ENCODE measurements at places on chromosomes 12 and 14.

DNA sequence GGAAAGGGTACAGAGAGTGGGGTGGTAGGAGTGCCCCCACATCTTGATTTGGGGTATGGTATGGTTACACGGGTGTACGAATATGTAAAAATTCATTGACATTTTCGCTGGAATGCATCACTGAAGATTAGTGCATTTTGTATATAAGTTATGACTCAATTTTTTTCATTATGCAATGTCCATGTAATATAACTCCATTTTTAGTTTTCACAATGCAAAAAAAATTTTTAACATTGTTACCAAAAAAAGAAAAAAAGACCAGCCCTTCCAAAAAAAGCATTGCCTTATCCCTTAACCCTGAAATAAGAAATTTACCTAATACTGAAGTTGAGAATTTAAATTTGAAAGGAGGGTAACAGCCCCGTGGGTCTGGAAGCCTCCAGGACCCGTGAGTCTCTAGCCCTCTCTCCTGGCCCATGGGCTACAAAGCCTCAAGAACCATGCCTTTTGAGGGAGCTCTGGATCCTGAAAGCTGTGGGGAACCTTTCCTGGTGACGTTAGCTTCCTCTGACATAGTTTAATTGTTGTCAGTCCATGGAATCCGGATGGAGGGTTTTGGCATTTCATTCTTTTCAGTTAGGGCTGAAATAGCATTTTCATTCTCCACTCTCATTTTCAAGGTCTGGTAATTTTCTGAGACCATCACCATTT lies 55.6 kb upstream of the ACTN1 start:
- DNase-seq = no peak

- peak; percentile 45 for DNase-seq
Observed at GRCh38 chr14:77040741-77041653, 12.5 kb upstream of the IRF2BPL start.

DNA sequence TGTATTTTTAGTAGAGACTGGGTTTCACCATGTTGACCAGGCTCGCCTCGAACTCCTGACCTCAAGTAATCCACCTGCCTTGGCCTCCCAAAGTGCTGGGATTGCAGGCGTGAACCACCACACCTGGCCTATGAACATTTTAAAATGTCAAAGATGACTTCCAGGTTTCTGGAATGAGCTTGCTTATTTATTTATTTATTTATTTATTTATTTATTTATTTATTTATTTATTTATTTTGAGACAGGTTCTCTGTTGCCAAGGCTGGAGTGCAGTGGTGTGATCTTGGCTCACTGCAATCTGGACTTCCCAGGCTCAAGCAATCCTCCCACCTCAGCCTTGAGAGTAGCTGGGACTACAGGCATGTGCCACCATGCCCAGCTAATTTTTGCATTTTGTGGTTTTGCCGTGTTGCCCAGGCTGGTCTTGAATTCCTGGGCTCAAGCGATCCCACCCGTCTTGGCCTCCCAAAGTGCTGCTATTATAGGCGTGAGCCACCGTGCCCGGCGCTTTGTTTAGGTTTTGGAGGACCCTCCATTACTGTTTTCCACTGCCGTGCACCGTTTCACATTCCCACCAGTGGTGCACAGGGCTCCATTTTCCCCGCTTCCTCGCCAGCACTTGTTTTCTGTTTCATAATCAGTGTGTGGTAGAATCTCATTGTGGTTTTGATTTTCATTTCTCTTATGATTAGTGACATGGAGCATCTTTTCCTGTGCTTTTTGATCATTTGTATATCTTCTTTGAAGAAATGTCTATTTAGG lies 6.4 kb upstream of the CFAP251 start:
- DNase-seq = no peak

- peak; percentile 60 for DNase-seq
Observed at GRCh38 chr12:116528065-116528464, 31.1 kb upstream of the MAP1LC3B2 start.

DNA sequence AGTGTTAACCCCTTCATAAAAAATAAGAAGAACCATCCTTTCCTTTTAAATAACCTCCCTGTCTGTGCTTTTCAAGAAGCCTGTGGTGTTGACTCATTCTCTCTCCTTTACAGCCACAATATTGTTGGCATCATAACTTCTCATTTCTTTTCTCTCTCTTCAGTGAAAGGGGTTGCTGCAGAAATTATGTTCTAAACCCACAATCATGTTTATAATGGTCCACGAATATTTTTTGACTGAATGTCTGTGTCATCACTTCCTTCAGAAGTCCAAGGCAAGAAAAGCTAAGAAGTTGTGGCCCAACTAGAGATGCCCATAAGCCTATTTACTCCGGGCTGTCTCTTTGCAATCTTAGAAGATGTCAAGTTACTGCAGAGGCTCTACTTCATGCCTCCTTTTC lies 488.3 kb downstream of the APAF1 start:
- DNase-seq = no peak

DNA sequence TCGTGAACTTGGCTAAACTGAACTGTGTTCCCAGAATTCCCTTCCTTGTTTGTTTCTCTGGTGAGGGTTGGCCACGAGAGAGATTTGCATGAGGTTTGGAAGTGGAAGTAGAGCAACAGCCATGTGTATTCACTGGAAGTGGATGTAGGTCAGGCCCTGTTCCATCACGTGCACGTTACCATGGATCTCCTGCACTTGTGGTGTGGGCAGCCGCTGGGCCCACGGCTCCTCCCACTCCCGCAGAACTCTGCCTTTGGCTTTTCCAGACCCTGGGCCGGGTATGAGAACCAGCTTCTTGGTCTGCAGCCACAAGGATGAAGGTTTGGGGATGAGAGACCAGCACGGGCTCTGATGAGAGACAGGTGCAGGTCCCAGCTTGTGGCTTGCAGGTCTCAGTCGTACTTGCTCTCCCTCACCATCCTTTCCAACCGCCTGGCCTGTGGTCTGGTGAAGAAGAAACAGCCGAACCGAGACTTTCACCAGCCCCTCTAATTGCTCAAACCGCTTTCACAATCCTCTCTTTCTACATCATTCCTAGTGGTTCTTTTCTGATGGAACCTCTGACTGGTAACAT lies 94.9 kb downstream of the DUSP16 start:
- DNase-seq = no peak

- DNase-seq = peak; percentile 76
Observed at GRCh38 chr14:90903101-90903500, 86.9 kb upstream of the TTC7B start.

- no peak for DNase-seq
Observed at GRCh38 chr12:128707488-128707887, 116.3 kb downstream of the SLC15A4 start.

- no peak for DNase-seq
Observed at GRCh38 chr12:89674326-89674942, 34.2 kb downstream of the ATP2B1 start.

DNA sequence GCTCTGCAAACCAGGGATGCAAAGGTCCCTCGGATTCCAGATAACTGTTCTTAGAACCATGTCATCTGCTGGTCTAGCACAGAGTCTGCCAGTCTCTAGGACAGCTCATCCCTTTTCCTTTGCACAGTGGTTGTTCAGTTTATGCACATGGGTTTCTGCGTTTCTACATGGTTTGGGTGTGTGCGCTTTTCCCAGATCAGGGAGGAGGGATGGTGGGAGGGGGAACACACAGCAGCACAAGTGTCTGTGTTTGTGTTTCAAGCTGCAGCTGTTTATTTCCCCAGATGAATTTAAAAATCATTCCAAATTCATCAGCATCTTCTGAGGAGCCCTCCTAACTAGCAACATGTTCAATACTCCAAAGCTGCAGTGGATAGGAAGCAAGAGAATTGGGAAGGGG lies 45.4 kb downstream of the ANO2 start:
- DNase-seq = no peak

- no peak for DNase-seq
Observed at GRCh38 chr12:52270541-52271070, 3.8 kb upstream of the KRT86 start.
